ENCODE measurements at places on chromosomes 1 and 21.
A peak's percentile ranks its signal among the peaks of the same experiment; 100 is the strongest.

GRCh38 chr1:40983286-40983685 is 3.8 kb downstream of the CTPS1 start:
- DNase-seq = no peak

DNA sequence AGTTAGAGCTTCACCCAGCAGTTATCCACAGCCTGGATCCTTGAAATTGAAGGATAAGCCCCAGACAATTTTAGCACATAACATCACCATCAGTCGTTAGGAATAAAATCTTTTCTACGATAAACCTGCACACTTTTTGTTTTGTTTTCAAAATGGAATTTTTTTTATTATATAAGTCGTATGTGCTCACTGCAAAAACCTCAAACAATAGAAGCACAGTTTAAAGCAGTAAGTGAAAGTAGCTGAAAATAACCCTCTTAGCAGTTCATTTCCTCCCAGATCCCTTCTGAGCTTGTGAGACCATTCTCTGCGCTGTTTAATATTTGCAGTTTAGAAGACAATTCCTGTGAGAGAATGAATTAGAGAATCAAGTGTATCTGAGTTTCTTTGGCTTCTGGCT is 38.3 kb downstream of the ELK4 start:
- no peak for DNase-seq

GRCh38 chr21:14725219-14725618 is 179.1 kb upstream of the SAMSN1 start:
- no peak for DNase-seq

DNA sequence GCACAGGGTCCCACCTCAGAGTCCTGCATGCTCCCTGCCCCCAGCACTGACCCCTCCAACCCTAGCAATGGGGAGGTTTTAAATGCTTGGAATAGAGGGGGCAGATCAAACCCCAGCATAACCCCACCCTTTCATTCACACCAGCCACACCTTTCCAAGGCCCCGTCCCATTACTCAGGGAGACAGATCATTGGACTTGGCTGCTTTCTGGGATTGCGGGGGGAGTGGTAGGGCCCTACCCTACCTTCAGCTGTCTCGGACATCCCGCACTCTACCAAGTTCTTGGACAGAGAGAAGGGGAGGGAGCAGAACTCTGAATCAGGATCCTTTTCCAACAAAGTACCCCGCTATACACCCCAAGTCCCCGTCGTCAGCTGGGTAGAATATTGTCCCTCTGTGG is 983 bp downstream of the PADI2 start:
- DNase-seq = no peak

DNA sequence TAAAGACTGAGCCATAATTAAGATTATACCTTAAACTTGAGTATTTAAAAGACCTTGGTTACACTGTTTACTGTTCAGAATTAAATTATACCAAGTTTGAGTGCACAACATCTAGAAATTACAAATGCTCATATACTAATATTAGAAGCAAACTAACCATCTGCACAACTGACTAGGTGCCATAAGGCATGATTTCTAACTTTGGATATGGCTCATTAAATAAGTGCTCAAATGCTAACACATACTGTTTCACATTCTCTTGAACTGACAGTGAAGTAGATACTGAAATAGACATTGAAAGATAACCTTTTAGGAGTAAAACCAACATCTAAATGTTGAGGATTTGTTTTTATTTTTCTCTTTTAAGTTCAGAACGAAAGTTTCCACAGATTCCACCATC is 74.1 kb downstream of the PRKAA2 start:
- DNase-seq = no peak

- peak; percentile 2 for DNase-seq
These were observed 22.3 kb downstream of the ACP6 start for GRCh38 chr1:147647796-147648633.

- DNase-seq = no peak
These were observed 20.3 kb upstream of the RBBP5 start for GRCh38 chr1:205142102-205142469.

GRCh38 chr1:28246427-28246832 is 10.5 kb downstream of the ATP5IF1 start:
- DNase-seq = no peak

GRCh38 chr1:161089938-161090337 is 580 bp upstream of the NECTIN4 start:
- no peak for DNase-seq

DNA sequence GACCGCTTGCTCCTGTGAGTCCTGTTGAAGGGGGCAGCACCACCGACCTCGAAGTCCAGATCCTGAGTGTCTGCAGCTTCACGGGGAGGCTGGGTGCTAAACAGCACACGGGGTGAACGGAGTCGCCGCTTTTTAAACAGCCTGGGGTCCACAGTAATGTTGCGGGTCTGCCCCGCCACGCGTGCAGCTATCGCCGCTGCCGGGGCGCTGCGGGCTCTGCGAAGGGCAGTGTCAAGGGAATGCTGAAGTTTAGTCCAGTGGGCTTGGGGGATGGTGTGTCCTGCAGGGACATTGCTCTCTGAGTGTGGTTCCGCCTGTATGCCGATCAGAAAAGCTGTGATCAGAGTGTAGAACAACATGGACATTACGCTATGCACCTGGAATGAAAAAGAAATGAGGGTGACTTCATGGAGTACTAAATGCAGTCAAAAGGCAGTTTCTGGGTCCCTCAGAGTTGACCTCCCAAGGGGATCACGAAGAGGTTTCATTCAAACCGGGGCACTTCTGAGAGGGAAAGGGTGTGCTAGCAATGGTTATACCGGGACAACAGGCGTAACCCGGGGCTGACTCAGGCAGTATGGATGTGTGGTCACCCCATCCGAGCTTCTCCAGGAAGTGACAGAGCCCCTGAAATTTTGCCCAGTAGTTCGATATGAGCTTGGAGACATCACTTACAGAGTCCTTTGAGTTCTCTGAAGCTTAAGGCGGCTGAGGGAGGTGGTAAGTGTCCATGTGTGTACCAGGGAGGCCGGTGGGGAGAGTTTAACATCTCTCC is 51.4 kb downstream of the NGF start:
- DNase-seq = no peak

GRCh38 chr1:148162363-148162762 is 10.3 kb upstream of the NBPF11 start:
- DNase-seq = no peak

- DNase-seq = peak; percentile 41
These were observed 20.3 kb downstream of the NEK2 start for GRCh38 chr1:211654838-211655787.

- DNase-seq = peak; percentile 43
These were observed 116.3 kb upstream of the CACYBP start for GRCh38 chr1:174883409-174883808.

- no peak for DNase-seq
These were observed 587.1 kb downstream of the LMO4 start for GRCh38 chr1:87915771-87916170.

DNA sequence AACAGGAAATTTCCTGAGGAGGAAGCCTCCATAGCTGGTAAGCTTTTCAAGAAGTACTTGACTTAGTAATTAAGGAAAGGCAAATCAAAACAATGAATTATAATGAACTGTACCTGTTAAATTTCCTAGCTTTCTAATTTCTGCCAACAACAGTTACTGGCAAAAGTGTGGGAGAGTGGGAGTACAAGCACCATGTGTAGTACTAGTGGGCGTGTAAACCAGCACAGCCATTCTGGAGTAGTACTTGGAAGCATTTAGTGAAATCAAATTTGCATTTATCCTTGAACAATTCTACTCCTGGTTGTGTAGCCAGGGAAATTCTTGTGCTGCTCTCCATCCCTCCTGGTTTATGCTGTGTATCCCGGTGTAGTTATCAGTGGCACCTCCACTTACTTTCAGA is 190.8 kb downstream of the PRDM2 start:
- no peak for DNase-seq

DNA sequence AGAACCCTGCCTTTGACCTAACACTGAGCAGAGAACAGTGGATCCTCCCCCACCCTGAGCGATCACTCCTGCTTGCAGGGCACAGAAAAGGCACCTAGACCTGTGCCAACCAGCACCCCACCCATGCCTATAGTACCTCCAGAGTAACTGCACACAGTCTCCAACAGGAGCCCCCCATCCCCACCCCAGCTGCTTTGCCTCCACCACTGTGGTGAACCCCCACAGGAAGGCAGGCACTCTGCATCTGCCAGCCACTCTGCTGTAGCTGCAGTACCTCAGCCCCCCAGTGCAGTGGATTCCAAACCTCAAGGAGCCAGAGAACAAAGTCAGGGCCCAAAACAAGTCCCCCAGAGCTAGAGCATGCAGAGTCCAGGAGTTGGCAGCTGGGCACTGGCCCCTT is 10.7 kb downstream of the SPATC1L start:
- no peak for DNase-seq

Data from NCI-H524 (cell line).